ENCODE measurements at places on chromosomes 4 and X.

GRCh38 chr4:112766422-112766821 lies 129.5 kb downstream of the LARP7 start:
- DNase-seq, result peak; percentile 69

GRCh38 chrX:46444011-46444410 lies 101.2 kb downstream of the ZNF674 start:
- peak; percentile 79 for DNase-seq

GRCh38 chr4:123438031-123438430 lies 41.4 kb downstream of the SPRY1 start:
- DNase-seq, result no peak

DNA sequence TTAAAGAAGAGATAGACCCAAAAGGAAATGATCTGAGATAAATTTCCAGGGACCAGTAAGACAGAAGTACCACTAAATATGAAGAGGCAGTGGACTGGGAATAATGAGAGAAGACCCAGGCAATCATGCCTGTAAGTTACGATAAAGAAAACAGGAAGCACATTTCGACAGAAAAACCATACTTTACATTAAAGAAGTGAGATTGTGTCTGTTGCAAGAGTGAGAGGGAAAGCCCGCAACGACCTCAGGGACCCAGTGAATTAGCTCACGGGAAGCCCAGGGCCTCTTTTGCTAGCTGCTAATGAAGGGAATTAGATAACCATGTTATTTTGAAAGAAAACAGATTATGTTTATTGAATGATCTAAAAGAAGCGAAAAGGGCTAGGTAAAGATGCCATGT lies 28.9 kb upstream of the ACSL1 start:
- peak; percentile 98 for DNase-seq

GRCh38 chr4:73723023-73723422 lies 17.3 kb upstream of the CXCL8 start:
- DNase-seq, result no peak

DNA sequence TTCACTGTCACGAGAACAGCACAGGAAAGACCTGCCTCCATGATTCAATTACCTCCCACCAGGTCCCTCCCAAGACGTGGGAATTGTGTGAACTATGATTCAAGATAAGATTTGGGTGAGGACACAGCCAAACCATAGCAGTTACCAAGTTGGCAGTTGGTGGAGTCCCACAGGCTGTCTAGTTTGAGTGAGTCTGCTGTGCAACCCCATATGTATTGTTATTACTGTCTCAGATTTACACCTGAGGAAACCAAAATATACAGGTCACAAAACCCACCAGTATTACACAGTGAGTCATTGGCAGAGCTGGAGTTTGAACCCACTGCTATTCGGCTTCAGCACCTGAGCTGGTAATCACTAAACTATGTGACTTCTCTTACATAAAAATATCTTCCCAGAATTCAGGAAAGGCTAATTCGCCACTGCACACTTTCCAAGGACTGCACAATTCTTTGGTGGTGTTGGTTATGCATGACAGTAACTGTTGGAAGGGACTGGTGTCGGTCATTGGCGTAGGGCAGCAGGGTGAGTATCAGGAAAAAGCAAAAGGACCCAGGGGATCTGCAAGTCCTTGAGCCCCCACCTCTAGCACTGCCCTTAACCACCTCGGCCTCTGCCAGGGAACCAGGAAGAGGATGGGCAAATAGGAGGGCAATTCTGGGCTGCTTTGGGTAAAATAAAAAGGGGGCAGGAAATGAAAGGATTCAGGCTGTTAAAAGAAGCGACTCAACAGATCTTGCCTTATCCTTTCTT lies 110.1 kb downstream of the USP46 start:
- no peak for DNase-seq

- DNase-seq, result peak; percentile 72
These were observed 17.8 kb upstream of the ZNF827 start for GRCh38 chr4:145956288-145956890.

DNA sequence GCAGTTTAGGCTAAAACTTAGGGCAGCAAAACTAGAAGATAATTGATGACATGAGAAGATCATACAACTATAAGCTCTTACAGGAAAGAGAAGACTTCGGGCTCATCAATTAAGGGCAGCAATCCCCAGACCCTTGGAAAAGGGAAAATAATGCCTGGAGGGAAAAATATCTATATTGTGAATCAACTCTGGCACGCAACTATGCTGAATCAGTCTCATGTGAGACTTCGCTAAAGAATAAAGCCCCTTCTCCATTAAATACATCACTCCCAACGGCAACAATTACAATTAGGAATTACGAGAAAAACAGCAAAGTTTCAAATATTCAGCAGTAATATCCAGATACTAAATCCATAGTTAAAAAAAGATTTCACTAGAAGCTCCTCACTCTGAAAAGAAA lies 2016.8 kb upstream of the IGFBP7 start:
- no peak for DNase-seq

DNA sequence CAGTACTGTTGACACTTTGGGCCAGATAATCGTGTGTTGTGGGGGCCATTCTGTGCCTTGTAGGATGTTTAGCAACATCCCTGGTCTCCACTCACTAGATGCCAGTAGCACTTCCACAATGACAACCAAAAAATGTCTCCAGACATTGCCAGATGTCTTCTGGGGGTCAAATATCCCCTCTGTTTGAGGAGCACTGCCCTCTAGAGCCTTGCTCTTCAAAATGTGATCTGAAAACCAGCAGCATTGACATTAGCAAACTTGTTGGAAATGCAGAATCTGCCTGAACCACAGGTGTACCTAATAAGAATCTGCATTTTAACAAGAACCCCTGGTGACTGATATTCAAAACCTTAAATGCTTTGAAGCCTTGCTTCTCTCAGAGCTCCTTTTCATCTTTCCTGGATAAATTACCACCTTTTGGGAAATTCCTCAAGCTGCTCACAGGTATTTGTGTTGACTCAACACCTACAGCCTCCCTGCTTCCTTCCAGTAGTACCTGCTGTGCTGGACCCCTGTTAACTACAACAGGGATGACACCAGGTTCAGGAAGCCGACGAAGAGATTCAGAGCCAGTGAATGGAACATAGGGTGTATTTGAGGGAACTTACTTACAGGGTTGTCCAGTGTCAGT lies 459.0 kb upstream of the NR3C2 start:
- DNase-seq, result no peak

DNA sequence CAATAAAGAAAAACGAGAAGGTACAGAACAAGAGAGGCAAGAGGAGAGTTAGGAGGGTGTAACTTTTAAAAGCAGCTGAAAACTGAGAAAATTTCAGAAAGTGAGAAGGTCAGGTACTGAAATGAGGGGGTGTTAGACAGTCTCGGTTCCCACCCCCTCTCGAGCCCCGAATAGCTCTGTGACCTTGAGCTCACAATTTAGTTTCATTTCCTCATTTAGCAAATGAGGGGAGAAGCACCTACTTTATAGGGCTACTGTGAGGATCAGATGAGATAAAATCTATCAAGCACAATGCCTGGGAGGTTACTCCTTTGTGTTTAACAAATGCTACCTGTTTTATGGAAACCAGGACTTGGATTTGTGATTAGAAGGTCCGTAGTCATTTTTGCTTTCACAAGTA lies 4.9 kb downstream of the UGT8 start:
- DNase-seq, result no peak

- DNase-seq, result no peak
These were observed 174.4 kb upstream of the RADX start for GRCh38 chrX:106437407-106437806.

DNA sequence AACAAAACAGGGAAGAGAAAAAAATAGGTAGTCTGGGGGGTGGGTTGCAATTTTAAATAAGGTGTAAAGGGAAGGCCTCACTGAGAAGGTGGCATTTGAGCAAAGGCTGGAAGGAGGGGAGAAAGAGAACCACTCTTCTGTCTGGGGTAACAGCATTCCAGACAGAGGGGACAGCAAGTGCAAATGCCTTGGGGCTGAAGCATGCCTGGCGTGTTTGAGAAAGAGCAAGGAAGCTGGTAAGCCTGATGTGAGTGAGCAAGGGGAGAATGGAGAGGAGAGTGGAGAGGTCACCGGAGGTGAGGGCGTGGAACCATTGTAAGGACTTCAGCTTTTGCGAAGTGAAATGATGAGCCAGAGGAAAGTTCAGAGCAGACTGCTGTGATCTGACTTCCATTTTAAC lies 19.7 kb upstream of the DOCK11 start:
- no peak for DNase-seq

DNA sequence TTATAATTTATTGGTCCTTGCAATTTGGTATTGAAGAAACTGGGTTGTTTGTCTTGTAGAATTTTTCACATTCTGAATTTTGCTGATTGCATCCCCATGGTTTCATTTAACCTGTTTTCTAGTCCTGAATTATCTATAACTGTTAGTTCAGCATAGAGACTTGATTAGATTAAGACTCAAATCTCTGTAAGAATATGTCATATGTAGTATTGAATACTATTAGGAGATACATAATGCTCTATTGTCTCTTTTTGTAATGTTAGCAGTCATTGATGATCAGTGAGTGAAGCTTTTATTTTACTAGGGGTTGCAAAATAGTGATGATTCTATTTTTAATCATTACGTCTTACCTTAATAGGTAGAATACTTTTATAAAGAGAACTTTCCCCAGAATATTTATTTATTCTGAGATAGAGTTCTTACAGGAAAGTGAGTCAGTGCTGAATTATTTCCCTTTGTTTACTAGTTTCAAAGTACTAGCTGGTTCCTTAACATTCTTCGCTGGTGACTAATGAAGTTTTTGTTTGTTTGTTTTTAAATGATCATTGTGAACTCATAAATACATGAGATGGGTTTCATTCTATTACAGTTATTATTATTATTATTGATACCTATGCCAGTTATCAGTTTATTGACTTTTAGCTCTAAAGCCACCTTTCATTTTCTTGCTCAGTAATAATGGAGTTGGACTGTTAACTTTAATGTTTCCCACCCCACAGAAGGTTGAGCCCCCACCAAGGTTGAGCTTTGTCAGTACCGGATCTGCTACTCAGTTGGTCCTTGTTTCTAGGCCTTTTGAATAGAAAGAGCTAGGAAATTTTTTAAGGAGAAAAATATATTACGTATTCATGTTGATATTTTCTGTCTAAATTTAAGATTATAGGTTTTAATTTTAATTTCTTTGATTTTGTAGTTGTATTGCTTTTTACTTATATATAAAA lies 102.3 kb downstream of the LARP1B start:
- DNase-seq, result no peak

- DNase-seq, result no peak
These were observed 51.2 kb downstream of the GATB start for GRCh38 chr4:151709587-151709986.
